ENCODE measurements at places on chromosomes 16 and 17. TPM values are rescaled to one million over a fixed set of nuclear protein-coding genes. Genes with fewer than 3 reads are reported as not detected.

The CHST6 gene
- total RNA-seq = 0.78 TPM

The CALCOCO2 gene
- 341 TPM for total RNA-seq

The CAMTA2 gene
- 29.4 TPM for total RNA-seq

The LPO gene
- not detected for total RNA-seq

The MYH3 gene
- total RNA-seq = 0.22 TPM

The GP1BA gene
- not detected for total RNA-seq

The TMEM238L gene
- total RNA-seq = not detected

The CRHR1 gene
- not detected for total RNA-seq

The ATAD5 gene
- 0.38 TPM for total RNA-seq

The GHDC gene
- 8.1 TPM for total RNA-seq

The MYH11 gene
- 14.0 TPM for total RNA-seq

The TVP23A gene
- total RNA-seq = 0.19 TPM

The CASKIN2 gene
- total RNA-seq = 33.3 TPM

The NLRC3 gene
- 0.89 TPM for total RNA-seq

The WNT3 gene
- 0.91 TPM for total RNA-seq

The TMEM100 gene
- total RNA-seq = 15.5 TPM

The ALOX15 gene
- not detected for total RNA-seq

The SEPTIN1 gene
- 0.97 TPM for total RNA-seq

The RGS11 gene
- total RNA-seq = 12.5 TPM

The QRICH2 gene
- 2.6 TPM for total RNA-seq

The PARD6A gene
- 3.2 TPM for total RNA-seq

The ZDHHC7 gene
- 35.1 TPM for total RNA-seq

The TNFSF12 gene
- total RNA-seq = 34.6 TPM

The ZG16 gene
- not detected for total RNA-seq

The MYH1 gene
- total RNA-seq = not detected

The TM4SF5 gene
- not detected for total RNA-seq

The KLHL11 gene
- total RNA-seq = 3.0 TPM

Measured in Right ventricle myocardium superior (tissue), 1 donor.